ENCODE measurements at places on chromosomes 12 and 14.

DNA sequence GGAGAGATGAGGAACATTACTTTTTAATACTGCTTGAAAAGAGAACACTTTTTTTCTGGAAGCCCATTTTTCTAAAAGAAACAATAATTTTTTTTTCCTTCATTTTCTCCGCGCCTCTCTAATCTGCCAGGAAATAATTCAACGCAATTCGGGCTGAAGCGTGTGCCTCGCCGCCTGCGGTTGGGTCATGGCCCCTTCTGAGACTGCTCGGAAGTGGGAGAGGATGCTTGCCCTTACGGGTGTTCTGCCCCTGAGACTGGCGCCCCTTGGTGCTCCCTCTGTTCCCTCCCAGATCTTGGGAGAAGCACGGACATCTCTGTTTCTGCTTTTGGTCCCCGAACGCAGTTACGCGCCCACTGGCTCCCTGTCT is 332 bp upstream of the TBC1D30 start:
- DNase-seq, result no peak

DNA sequence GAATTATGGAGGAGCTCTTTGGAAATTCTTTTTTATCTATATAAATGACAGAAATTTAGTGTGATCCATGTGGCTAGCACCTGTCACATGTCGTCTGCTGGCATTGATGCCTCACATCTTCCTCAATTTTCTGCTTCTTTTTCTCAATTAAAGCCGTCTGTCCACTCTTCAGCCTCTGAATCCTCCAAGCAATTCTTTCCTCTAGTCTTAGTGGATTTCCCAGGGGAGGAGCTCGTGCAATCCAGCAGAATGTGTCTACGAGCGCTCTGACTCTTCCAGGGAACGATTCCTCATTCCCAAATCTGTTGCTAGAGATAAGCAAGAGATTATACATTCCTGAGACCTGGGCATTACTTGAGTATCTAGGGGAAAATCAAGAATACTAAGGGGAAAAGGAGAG is 176.6 kb downstream of the EMP1 start:
- no peak for DNase-seq

DNA sequence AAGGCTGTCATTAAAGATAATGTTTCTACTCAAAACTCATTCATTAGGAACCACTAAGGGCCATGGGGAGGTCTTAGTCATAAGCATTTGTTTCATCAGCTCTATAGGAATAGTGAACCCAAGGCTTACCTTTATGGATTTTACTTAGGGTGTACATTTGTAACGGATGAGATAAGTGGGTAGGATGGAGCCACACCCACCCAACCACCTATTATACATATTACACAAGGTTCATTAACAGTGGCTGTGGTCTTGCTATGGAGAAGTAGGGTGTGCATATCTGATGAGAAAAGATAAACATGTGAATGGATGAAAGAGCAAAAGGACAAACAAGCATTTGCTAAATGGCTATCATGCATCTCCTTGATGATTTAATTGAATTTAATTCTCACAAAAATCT is 39.6 kb upstream of the ITPR2 start:
- no peak for DNase-seq

- no peak for DNase-seq
Measured at GRCh38 chr14:101844219-101844618, 82.7 kb downstream of the PPP2R5C start.

DNA sequence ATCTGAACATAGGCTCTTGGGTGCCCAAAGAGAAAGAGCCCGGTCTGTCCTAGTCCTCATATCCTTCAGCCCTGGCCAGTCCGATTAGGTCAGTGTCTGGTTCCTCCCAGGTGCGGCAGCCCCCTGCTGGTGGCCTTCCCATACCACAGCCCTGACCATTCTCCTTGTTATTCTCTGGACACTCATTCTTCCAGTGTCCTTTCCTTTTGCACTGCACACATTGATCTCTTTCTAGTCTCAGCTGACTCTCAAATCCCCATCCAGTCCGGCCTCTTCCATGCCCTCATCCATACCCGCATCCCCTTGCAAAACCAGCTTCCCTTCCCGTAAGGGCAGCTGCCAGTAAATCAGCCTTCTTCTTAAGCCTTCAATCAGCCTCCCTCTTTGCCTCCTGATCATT is 1316.3 kb downstream of the TMEM121 start:
- DNase-seq, result no peak

DNA sequence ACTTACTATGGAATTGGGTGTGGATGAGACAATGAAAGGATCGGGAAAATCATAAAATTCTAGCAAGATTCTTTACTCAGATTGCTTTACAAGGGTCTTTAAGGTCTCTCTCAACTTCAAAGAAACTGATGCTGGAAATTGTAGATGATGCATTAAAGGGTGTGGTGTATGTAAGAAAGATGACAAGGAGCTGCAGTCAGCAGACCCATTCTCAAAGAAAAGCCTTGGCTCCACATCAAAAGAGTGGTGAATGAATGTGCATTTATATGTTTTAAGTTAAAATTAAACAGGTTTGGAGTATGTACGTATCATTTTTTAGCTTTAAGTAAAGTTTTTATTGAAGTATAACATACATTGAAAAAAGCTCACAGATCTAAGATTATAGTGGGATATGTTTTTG is 194.5 kb downstream of the C12orf75 start:
- no peak for DNase-seq

- DNase-seq, result no peak
Measured at GRCh38 chr14:68255693-68256178, 436.2 kb downstream of the RAD51B start.

DNA sequence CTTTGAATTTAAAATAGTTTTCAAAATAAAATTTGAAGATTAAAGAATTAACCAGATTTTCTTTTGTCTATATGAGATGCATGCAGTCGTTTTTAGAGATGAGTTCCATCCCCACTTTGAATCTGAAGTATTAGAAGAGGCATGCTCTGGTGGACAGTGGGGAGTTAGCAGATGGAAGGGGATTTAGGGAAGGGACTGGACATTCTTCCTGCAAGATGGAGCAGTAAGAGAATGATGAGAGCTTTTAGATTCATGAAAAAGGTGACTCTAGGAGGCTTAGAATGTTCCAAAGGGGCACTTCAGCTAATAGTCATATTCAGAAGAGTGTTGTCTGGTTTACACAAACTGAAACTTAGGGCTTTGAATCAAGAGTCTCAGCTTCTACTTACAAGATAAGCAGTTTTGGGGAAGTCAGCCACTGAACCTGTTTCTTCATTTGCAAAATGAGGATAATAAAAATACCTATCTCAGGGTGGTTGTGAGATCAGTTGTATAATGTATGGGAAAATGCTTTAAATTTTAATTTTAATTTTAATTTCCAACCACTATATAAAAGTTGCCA is 3.7 kb downstream of the ZBTB1 start:
- no peak for DNase-seq

DNA sequence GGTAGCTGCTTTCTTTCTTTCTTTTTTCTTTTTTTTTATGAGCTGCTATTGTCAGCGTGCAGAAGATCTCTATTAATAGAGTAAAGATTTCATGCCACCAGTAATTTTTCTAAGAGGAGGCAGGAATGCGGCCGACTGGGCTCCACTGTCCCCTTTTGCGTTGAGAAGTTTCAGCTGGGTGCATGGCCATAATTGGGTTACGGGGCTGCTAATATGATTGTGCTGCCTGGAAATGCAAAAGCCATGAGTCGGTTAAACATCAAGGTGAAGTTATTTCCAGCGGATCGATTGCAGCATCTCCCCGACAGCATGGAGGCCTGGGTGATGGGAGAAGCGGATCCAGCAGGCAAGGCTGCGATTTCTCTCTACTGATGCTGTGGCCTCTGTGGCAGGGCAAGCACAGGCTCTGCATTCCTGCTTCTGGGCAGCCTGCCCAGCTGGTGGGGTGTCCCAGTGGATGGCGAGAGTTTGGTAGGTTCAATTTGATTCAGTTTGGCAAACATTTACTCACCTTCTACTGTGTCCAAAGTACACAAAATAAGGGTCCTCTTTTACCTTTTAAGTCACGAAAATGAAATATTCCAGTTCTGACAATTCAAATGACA is 54.4 kb upstream of the PRMT8 start:
- DNase-seq, result no peak

- DNase-seq, result no peak
Measured at GRCh38 chr14:80300351-80300750, 89.0 kb upstream of the DIO2 start.

- DNase-seq, result no peak
Measured at GRCh38 chr12:124452576-124453331, 114.7 kb downstream of the NCOR2 start.

- DNase-seq, result no peak
Measured at GRCh38 chr14:95464514-95464913, 51.9 kb downstream of the SYNE3 start.

DNA sequence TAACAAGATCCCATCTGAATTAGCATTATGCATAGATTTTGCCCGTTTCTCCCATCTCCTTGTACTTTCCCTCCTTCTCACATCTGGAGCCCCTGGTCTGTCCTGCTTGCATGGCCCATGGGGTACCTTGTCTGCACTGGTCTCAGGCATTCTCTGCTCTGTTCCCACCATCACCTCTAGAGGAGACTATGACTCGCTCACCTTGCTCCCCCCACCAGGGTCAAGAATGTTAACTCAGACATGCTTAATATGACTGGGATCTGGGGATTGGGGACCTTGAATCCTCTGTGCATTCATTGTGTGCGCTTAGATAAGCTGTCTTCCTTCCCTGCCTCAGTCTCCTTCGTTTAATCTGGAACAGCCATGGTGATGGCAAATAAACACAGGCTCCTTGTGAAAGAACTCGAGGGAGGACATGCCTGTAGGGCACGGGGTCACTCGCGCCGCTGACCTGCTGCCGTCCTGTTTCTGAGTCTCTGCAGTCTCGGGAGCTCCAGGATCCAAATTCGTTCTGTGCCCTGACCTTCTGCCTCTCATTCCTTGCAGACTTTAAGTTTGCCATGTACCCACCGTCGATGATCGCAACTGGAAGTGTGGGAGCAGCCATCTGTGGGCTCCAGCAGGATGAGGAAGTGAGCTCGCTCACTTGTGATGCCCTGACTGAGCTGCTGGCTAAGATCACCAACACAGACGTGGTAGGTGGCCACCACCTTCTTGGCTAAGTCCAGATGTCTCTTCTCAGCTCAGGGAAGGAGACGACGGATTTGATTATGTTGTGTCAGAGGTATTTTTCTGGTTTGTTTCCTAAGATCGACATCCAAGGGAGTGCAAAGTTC is 15.0 kb downstream of the CCND2 start:
- peak; percentile 32 for DNase-seq

GRCh38 chr12:58479401-58479800 is 440.9 kb downstream of the LRIG3 start:
- DNase-seq, result peak; percentile 45

DNA sequence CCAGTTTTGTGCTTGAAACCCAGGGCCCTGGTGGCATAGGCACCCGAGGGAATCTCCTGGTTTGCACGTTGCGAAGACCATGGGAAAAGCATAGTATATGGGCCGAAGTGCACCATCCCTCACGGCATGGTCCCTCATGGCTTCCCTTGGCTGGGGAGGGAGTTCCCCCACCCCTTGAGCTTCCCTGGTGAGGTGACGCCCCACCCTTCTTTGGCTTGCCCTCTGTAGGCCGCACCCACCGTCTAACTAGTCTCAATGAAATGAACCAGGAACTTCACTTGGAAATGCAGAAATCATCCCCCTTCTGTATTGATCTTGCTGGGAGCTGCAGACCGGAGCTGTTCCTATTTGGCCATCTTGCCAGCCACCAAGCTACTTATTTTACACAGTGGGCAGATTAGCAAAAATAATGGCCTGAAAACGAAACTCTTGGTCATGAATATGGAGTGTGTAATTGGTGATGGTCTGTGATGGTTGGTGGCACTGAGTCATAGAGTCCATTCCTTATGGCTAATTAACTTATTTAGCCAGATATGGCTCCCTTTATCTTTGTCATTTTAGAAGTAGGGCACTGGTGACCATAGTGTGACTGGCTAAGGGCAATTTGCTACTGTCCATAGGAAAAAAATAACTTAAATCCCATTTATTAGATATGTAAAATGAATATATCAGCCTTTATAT is 21.3 kb upstream of the KCNJ8 start:
- no peak for DNase-seq

- no peak for DNase-seq
Measured at GRCh38 chr12:66648033-66648735, 30.7 kb downstream of the GRIP1 start.

- no peak for DNase-seq
Measured at GRCh38 chr12:76236640-76237039, 111.6 kb downstream of the BBS10 start.

- peak; percentile 95 for DNase-seq
Measured at GRCh38 chr12:116358893-116359761, 81.6 kb upstream of the MED13L start.

- DNase-seq, result no peak
Measured at GRCh38 chr12:31031951-31032335, 41.7 kb upstream of the DDX11 start.

GRCh38 chr14:91521061-91521640 is 11.0 kb upstream of the PPP4R3A start:
- DNase-seq, result no peak

DNA sequence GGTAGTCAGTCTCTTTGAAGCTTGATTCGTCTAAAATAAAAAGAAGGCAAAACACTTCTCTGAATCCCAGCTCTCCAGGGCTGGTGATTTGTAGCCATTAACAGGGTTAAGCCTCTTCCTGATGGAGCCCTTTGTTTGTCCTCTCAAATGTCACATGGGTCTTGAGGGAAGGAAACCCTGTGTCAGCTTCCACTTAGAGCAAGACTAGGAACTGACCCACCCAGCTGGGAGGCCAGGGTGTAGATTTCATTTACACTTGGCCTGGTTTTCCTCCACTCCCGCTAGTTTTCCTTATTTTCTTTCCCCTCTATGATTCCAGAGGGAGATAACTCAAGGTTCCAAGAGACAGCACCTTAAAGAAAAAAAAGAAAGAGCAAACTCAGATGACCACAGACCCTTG is 230.5 kb upstream of the EGLN3 start:
- DNase-seq, result no peak
